Right ventricle myocardium inferior (tissue), 1 donor: ENCODE measurements at places on chromosomes 7 and 10. TPM values are rescaled to one million over a fixed set of nuclear protein-coding genes. Genes with fewer than 3 reads are reported as not detected.

- no peak for DNase-seq
These were observed 41.8 kb downstream of the VIPR2 start for GRCh38 chr7:159102681-159103381.

DNA sequence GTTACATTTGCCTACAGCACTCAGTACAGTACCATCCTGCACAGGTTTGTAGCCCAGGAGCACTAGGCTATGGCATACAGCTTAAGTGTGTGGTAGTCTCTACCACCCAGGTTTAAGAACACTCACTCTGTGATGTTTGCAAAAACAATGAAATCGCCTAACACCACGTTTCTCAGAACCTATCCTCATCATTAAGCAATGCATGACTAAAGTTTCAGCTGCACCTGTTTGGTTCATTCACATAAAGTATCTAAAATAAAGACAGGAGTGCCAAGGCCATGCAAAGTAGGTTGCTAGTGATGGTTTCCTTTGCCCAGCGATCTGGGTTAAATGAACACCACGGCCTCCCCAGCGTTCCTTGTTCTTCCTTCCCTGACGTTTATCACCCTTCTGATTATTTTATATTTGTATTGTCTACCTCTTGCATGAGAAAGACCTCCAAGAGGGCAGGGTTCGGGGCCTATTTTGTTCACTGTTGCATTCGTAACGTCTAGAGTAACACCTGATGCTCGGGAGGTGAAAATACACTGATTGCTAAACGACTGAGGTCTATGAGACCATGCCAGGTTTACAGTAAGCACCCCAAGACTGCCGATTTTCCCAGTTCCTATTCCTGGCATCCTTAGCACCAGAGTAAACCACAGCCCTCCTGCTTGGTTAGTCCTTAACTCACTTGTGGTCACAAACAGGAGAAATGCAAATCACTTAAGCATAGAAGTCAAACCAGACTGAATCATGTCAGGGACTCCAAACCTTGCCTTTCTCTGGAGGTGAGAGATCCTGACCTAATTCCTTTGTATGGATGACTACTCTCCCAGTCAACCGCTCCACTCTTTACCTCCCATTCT is 204.1 kb upstream of the NFE2L3 start:
- DNase-seq, result no peak

Gene NKX2-3
- not detected for total RNA-seq

DNA sequence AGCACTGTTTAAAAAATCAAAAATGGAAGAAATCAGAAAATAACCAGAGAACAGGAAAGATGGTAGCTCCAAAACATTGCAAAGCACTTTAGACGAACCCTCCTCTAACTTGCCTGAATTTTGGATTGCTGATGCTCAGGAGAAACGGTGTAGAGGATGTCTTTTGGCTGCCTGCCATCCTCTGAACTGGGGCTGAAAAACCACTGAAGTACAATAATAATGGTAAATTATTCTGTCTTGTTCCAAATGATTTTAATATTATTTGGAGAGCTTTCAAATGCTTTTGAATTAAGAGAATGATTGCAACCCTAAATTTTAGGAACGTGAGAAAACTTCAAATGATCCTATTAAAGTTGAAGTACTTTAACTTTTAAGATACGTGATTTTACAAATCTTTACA is 167.3 kb upstream of the SLC13A1 start:
- DNase-seq, result no peak

DNA sequence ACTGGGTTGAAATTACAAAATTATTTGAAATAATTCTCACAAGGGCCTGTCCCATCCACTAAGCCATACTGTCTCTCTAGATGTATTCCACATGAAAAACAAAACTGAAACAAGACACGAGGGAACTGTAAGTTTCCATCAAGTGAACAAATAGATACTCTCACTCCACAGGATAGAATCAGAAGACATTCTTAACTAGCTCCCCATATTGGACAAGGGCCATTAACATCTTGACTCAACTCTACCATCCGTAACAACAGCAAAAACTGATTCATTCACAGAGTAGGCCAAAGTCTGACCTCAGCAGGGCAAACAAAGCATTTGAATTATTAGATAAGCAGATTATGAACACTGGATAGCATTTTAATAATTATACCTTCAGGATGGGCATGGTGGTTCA is 29.1 kb downstream of the UBE2H start:
- DNase-seq, result no peak

- no peak for DNase-seq
These were observed 832 bp upstream of the TIAL1 start for GRCh38 chr10:119597405-119598186.

Gene STAG3
- total RNA-seq, result 0.51 TPM

- no peak for DNase-seq
These were observed 159.4 kb downstream of the PLPP4 start for GRCh38 chr10:120616311-120616911.

GRCh38 chr10:72455889-72456595 is 101.3 kb upstream of the DNAJB12 start:
- DNase-seq, result no peak

DNA sequence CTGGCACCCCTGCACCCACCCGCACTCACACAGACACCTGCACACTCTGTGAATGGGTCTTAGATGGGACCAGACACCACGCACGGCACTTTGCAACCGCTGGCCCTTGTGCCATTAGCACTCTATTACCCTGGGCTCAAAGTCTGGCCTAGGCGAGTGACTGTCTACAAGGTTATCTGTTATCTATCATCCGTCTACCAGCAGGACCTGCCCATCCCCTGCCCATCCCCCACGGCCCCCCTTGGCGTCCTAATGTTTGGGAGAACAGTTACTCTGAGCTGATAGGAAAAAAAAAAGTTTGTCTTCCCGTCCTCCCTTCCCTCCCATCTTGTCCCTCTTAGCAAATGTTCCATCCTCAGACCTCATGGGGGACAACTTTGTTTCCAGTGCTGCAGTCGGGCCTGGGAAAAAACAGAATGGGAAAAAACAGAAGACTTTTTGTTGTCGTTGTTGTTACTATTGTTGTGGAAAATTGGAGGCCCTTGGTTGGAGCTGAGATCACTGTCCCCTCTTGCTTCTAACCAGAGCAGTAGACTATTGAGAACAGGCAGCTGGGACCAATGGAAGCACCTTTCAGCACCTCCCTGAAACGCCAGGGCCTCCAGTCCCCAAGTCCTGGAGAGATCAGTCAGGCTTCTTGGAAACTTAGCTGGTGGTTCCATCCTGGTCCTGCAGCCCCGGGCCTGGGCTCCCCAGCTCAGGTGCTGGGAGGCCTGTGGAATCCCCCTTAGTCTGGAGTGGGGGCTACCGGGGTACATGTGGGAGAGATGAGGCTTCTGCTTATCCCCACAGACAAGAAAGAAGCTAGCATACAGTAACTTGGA is 12.2 kb downstream of the UNCX start:
- DNase-seq, result peak; percentile 40

DNA sequence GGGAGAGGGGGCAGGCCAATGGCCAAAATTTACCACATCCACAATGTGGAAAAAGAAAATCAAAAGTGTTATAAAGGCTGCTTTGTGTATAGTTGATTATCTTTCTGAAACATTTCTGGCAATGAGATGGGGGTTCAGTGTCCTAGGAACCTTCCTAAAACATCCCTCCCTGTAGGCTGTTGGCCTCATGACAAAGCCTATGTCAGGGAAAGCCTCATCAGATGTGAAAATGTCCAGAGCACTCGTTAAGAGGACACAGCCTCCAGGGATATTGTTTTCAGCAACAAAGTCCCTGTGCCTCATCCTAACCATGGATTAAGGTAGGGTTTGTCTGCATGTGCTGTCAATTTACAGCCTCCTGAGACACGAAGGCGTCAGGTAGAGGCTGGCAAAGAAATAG is 17.0 kb downstream of the SUN3 start:
- no peak for DNase-seq

DNA sequence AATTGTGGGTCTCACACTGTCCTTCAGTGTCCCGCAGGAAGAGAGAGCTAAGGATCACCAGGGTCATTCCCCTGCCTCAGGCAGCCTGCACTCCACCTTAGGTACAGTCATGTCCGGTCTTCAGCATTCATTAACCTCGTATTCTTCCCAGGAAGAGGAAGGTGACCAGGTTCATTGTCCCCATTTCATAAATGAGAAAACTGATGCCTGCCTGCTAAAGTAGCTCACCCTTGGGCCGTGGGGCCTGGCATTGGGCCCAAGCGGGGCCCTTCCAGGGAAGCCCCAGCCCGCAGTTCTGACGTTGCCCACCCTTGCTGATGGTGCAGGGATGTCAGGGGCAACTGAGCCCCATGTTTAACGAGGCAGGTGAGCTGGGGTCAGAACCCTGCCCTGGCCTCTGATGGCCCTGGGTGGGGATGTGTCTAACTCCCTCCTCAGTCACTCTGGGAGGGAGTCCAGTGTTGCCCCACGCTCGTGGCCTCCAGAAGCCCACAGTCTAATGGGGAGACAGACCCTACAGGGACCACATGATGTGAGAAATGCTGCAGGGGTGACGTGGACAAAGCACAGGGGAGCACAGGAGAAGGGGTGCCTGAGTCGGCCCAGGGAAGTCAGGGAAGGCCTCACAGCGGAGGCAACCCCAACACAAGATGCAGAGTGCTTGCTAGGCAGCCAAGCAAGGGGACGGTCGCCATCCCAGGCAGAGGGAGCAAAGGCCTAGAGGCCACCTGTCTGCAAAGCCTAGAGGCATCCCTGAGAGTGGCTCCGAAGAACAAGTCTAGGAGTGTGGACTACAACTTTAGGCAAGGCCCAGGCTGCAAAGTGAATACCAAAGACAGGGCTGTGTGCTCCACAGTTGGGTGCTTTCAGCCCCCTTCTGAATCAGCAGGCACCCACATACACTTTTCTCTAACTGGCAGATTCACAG is 25.1 kb downstream of the DDIT4 start:
- no peak for DNase-seq

Gene LRGUK
- total RNA-seq, result 0.22 TPM

GRCh38 chr10:110456046-110456445 is 41.7 kb upstream of the DUSP5 start:
- DNase-seq, result no peak

- peak; percentile 22 for DNase-seq
These were observed 39.5 kb downstream of the FAM53B start for GRCh38 chr10:124704428-124705380.

Gene CPA2
- total RNA-seq, result not detected

Gene GPC2
- 0.32 TPM for total RNA-seq

DNA sequence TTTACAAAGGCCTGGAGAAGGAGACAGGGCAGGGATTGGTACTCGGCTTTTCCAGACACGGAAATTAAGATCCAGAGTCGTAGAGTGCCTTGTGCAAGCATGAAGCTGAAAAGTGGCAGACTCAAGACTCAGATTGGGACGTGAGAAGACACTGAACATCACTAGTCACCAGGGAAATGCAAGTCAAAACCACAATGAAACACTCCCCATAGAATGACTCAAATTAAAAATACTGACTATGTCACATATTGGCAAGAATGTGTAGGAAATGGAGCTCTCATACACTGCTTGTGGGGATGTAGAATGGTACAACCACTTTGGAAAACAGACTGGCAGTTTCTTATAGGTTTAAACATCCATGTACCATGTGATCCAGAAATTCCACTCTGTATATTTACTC is 472.0 kb downstream of the RPS24 start:
- DNase-seq, result no peak

Gene LLCFC1
- not detected for total RNA-seq

DNA sequence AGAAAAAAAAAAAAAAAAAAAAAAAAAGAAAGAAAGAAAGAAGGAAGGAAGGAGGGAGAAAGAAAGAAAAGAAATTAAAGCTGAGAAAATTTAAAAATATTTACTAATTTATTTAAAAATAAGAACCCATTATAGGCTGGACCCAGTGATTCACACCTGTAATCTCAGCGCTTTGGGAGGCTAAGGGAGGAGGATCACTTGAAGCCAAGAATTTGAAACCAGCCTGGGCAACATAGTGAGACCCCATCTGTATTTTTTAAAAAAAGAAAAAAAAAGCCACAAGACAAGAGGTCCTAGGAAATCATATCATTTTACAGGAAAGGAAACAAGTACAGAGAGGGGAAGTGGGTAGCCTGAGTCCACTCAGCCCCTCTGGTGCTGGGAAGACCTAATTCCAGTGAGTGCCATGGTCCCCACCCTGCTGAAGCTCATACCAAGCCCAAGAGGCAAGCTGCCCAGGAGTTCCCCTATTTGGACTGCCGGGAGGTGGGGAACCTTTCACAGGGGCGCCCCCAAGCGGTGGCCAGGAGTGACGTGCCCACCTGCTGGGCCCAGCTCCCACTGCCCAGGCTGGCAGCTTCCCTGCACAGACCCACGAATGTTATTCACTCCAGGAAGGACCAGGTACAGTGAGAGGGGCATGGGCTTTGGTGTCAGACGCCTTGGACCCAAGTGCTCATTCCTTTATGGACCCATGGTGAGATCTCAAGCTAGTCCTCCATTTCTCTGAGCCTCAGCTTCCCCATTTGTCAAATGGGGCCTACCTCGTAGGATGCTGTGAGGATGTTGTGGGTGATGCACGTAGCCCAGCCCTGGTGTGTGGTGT is 133.6 kb downstream of the ZMIZ1 start:
- DNase-seq, result no peak

DNA sequence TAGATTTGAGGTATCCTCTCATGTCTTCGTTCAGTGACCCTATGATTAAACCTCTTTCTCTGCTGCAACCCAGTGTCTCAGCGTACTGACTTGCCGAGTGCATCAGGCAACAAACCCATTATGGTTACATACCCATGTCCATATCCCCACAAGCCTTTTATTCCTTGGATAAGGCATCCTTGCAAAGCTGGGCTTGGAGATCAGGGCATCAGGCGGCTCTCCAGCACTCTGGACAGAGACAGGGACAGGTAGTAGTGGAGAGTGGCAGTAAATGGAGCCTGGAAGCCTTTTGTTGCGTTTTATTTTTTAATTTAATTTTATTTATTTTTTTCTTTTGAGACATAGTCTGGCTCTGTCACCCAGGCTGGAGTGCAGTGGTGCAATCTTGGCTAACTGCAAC is 32.0 kb upstream of the NPFFR1 start:
- DNase-seq, result no peak

DNA sequence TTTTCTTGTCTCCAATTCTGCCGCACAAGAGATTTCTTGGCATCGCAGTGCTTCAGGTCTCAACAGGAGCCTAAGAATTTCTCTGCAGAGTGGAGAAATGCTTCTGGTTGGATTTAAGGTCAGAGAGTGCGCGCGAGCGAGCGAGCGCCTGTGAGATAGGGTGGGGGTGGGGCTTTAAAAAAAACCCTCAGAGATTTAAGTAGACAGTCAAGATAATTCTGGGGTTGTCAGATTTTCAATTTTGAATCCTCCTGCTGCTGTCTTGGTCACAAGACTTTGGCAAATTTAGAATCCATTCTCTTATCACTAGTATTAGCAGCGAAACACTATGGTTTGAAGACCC is 49.7 kb downstream of the CPEB3 start:
- DNase-seq, result no peak

- no peak for DNase-seq
These were observed 75.2 kb downstream of the TNS3 start for GRCh38 chr7:47506382-47507339.

Gene ZMIZ1
- total RNA-seq, result 48.8 TPM
